Body of pancreas (tissue), 4 donors: ENCODE measurements at places on chromosomes 4 and X. TPM values are rescaled to one million over a fixed set of nuclear protein-coding genes. Genes with fewer than 3 reads are reported as not detected.

The F8A2 gene
- total RNA-seq: 7.6 TPM

The ADAMTS3 gene
- total RNA-seq: 0.33 TPM

The ALAS2 gene
- total RNA-seq: not detected

The DGKK gene
- total RNA-seq: not detected

The STPG2 gene
- 0.66 TPM for total RNA-seq

The FGF13 gene
- 0.66 TPM for total RNA-seq

The SERPINA7 gene
- not detected for total RNA-seq

The GRIA2 gene
- 1.6 TPM for total RNA-seq

The DUX4 gene
- not detected for total RNA-seq

The MAGED2 gene
- 53.1 TPM for total RNA-seq

The XK gene
- 9.6 TPM for total RNA-seq

The NRK gene
- total RNA-seq: 0.52 TPM

The PHKA1 gene
- 7.3 TPM for total RNA-seq

The HMGN5 gene
- 35.3 TPM for total RNA-seq

The ADRA2C gene
- total RNA-seq: 10.5 TPM

The ERAS gene
- not detected for total RNA-seq

The PDGFRA gene
- 54.4 TPM for total RNA-seq

The SOWAHD gene
- total RNA-seq: not detected

The TSR2 gene
- 14.8 TPM for total RNA-seq

The RPL34 gene
- total RNA-seq: 1,203 TPM

The MFAP3L gene
- 1.3 TPM for total RNA-seq

The NPFFR2 gene
- not detected for total RNA-seq

The NEIL3 gene
- not detected for total RNA-seq

The MAGEB6 gene
- not detected for total RNA-seq

The MAGEA8 gene
- not detected for total RNA-seq

The GSX2 gene
- not detected for total RNA-seq

The GATA1 gene
- total RNA-seq: not detected

The COL25A1 gene
- total RNA-seq: 0.99 TPM

The ANXA10 gene
- 14.0 TPM for total RNA-seq

The LRCH2 gene
- 0.33 TPM for total RNA-seq

The GUCY1A1 gene
- total RNA-seq: 7.6 TPM

The UCHL1 gene
- 26.5 TPM for total RNA-seq

The CPLX1 gene
- total RNA-seq: 0.52 TPM

The GLRA3 gene
- total RNA-seq: 0.26 TPM

The RAI2 gene
- total RNA-seq: 8.6 TPM

The EPGN gene
- not detected for total RNA-seq

The SLC6A14 gene
- total RNA-seq: under 0.01 TPM

The FHIP1A gene
- total RNA-seq: 20.8 TPM

The NBDY gene
- total RNA-seq: 12.2 TPM

The RIPPLY1 gene
- not detected for total RNA-seq

The FRG2 gene
- not detected for total RNA-seq

The PGAM4 gene
- not detected for total RNA-seq

The TEX13C gene
- total RNA-seq: not detected
